ENCODE measurements at places on chromosomes 2 and 18.

GRCh38 chr2:80058562-80058961 lies 246.0 kb downstream of the LRRTM1 start:
- no peak for DNase-seq

DNA sequence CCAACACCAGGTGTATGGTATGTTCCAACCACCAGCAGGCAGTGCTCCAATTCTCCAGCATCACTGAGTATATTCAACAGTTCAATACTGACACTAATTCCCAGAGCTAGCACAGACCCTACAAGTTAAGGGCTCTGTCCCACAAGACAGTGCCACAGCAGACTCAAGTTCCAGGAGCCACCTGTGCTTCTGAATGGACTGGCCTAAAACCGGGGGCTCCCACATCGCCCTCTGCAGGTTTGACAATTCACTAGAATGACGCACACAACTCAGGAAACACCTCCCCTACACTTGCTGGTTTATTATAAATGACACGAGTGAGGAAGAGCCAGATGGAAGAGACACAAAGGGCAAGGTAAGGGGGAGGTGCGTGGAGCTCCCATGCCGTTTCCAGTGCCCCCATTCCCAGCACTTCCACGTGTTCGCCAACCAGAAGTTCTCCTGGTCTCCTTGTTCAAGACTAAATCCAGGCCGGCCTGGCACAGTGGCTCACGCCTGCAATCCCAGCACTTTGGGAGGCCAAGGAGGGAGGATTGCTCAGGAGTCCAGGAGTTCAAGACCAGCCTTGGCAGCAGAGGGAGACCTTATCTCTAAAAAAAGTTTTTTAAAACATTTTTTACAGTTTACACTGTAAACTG lies 12.2 kb upstream of the ATP6V1B1 start:
- DNase-seq, result no peak

DNA sequence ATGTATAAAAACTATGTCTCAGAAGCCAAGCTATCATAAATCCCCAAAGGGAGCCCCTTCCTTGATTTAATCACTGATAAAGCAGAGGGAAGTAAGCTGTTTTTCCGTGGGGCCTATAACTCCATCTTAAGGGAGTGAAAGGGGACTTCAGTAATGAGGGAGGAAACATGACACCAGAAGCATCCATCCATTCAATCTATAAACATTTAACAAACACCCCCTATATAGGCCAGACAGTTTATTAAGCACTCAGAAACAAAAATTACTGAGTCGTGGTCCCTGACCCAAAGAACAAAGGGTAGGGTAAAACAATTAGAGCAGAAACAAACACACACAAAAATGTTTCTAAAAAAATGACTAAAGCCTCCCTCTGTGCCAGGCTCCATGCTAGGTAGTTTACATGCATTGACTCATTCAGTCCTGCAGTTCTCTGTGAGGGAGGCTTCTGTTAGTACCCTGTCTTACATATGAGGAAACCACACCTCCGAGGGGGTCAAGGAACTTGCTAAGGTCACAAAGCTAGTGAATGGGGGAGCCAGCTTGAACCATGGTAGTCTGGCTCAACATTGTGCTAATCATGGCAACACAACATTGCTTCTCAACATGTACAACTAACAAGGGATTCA lies 472.1 kb downstream of the CDH2 start:
- no peak for DNase-seq

- no peak for DNase-seq
These were observed 45.9 kb upstream of the KCNF1 start for GRCh38 chr2:10865841-10866240.

DNA sequence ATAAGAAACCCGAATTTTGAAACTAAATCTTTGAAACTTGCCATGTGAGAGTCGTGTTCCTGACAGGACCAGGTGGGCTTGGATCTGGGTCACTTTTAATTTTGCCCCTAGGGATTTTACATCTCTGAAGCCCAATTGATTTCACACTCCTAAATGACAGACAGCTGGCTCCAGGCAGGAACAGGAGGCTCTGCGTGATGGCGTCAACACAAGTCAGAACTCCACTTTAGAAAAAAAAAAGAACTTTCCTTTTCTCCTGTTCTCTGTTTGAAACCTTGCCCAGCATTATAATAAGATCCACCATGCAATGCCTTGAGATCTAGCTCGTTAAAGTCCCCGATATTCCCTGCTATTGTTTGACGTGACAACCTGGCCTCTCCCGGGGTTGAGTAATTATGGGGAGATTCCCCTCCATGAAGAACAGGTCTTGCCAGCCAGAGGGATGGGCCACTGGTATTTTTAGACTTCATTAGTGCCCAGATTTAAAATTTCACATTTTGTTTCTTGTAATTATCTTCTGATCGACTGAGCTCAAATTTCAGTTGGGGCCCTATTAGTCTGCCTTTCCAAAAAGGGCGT lies 260.3 kb downstream of the KLHL29 start:
- no peak for DNase-seq

GRCh38 chr18:47628240-47628781 lies 302.1 kb downstream of the SMAD2 start:
- no peak for DNase-seq

GRCh38 chr2:44929159-44929734 lies 12.3 kb upstream of the SIX3 start:
- no peak for DNase-seq

DNA sequence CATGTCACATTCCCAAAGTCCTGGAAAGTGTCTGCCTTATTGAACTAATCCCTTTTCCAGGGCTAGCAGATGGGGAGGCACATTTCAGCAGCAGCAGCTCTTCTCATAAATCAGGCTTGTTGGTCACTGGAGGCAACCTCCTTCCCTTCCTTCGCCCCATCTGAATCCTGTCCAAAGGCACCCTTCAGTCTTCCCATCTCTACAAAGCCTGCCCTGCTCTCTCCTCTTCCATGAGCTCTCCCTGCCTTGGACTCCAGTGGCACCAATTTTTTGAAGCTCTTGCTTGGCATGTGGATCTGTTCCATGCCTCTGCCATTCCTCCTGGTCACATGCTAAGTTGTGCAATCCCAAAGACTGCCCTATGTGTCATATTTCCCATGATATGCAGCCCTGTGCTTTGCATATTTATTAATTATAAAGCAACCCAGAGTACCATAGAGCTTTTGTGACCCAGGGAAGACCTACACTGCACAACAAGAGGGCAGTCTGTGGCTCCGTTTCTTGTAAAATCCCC lies 70.3 kb downstream of the ANTXR1 start:
- DNase-seq, result no peak

GRCh38 chr2:28276076-28276618 lies 116.5 kb upstream of the FOSL2 start:
- no peak for DNase-seq

DNA sequence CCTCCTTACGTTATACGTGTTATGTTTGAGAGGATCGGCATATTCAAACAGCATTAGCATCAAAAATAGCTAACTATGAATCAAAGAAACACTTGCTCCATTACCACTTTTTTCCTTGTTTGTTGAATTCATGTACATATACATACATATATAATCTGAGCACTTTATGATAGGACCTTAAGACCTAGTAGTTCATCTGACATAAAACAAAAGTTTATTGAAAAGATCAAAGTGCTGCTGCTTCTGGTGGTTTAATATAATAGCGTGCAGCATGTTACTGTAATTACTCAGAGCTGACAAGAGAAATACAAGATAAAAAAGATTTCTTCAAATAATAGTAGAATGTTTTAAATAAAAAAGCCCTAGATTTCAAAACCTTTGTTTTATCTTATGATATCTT lies 1850.9 kb upstream of the LRRTM1 start:
- no peak for DNase-seq

DNA sequence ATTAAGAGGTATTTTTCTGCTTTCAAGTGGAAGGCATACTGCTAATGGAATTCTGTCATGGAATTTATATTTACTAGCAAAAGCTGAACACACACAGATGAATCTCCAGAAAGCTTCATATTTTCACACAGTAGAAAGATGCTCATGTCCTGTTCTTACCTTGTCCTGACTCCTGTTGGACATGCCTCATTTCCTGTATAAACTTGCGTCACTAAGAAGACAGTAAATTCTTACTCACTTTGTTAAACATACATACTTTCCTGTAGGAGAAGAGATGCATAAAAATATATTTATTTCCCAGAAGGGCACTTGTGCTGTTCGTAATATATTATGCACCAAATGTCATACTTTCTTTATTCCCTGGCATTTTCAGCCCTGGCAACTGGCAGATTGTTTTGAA lies 238.3 kb upstream of the RASGRP3 start:
- DNase-seq, result no peak
